ENCODE measurements at places on chromosomes 1 and 21.
A peak's percentile ranks its signal among the peaks of the same experiment; 100 is the strongest.

GRCh38 chr1:57327336-57327735 is 96.5 kb downstream of the DAB1 start:
- DNase-seq = no peak

GRCh38 chr1:79711001-79711431 is 704.5 kb upstream of the ADGRL4 start:
- DNase-seq = no peak

GRCh38 chr1:97901017-97901658 is 19.7 kb downstream of the DPYD start:
- DNase-seq = no peak

GRCh38 chr1:119007670-119008482 is 19.7 kb upstream of the TBX15 start:
- DNase-seq = no peak

GRCh38 chr1:225380691-225381090 is 47.1 kb downstream of the LBR start:
- no peak for DNase-seq

DNA sequence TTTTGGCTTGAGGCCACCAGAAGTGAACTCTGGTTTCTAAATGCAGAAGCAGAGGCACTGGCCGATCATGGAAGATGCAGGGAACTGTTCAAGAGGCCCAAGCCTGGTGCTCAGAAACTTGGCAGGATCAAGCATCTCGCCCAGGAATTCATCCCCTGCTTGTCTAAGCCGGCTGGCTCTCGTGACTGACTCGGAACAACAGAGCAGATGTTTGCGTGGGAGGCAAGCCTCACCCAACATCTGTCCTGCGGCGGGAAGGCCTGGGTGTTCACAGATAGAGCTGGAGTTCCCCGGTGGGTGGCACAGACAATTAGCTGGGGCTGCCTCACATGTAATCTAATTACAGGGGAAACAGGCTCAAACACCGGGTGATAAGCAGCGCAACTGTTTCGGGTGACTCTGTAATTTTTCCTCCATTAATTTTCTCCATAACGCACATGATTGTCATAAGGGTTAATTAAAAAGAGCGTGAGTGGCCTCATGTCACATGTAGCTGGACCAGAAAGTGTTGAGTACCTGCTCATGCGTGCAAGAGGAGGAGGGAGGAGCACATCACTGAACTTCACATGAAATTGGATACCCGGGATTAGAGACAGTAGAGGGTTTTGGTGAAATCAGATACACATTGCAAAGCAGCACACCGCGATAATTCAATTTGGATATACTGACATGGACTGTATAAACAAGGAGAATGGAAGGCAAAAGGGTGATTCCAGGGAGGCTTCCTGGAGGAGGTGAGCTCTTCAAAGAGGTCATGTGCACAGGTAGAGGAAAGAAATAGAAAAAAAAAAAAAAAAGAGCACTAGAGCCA is 180.0 kb downstream of the ETS2 start:
- DNase-seq = no peak

GRCh38 chr1:9128520-9129265 is at the start of gene GPR157:
Gene GPR157, minus strand, starts transcription at chr1:9129102. Its CDS starts 75 bp downstream, at chr1:9129027.
- peak; percentile 69 for DNase-seq

GRCh38 chr1:31782421-31783410 is 18.6 kb upstream of the ADGRB2 start:
- no peak for DNase-seq

DNA sequence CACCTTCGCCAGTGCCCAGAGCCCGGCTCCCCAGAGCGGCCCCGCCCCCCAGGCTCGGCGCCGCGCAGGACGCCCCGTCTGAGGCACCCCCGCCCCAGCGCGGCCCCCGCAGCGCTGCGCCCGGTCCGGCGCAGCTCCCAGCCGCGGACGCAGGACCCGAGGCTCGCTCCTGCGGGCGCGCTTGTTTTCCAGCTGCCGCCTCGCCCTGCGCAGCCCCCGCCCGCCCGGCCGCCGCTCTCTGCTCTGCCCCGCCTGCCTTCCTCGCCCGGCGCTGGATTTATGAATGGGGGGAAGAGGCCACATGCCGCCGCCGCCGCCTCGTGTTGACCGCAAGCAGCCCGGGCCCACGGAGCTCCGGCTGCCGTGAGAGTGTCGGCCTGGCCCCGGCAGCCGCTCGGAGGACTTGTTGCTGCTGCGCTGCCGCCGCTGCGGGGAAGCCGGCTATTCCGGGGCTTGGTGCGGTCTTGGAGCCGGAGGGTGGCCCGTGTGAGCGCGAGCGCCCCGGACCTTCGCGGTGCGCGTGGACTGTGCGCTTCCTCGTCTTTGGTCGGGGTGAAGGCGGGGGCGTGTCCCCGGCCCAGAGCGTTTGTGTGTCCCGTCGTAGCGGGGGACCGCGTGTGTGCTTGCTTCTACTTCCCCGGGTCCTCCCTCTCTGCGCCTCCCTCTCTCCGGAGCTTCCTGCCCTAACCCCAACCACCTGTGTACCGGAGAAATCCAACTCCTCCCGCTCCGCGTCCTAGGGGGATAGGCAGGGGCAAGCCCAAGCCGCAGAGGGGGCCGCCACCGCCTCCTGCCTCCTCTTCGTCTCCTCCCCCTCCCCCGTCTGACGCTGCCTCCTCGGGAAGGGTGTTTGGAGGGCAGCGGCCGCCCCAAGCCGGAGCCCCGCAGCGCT is 736 bp downstream of the KCNC4 start:
- DNase-seq = no peak

- no peak for DNase-seq
Measured at GRCh38 chr21:29218749-29219148, 80.0 kb upstream of the BACH1 start.

DNA sequence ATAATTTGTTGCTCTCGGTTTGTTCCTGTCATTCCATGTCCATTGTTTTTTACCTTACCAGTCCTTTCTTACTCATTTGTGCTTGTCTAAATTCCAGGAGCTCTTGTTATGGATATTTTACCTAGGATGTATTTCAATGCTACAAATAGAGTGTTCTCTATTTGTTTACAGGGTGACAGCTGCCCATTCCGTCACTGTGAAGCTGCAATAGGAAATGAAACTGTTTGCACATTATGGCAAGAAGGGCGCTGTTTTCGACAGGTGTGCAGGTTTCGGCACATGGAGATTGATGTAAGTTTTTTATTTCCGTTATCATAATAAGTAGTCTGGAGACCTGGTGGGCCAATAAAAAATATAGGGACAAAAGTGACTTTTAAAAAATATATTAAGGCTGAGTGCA is 23.0 kb downstream of the ZBED6 start:
- DNase-seq = no peak

DNA sequence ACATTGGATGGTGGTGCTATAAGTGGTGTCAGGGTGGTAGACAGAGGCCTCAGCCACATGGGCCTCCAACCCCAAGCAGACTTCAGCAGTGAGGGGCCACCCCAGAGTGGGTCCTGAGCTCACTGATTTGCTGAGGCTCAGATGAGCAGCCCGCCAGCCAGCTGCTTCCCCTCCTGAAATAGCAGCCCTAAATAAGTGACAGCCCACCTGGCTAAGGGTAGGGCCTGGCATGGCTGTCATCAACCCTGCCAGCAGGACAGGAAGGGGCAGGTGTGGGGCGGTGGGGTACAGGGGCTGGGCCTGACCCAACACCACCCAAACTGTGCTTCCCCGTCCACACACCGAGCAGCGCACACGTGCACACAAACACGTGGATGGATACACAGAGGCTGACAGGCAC is 79.3 kb downstream of the GRIK3 start:
- DNase-seq = no peak

- no peak for DNase-seq
Measured at GRCh38 chr1:42949312-42950115, 9.2 kb downstream of the SLC2A1 start.

DNA sequence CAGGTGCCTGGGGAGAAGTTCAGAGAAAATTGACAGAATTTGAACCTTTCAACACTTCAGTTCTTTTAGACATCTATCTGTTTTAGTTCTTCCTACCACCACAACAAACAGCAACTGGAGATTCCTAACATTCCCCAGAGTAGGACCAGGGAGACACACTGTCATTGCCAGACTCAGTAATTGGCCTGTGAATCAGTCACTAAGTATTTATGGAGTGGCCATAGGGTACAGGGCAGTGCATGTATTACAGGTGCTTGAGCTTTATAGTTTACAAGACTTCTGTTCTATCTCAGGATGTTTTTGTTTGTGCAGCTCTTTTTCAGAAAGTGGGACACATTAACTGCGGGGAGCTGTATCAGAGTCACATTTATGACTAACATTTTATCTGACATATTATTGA is 1.7 kb downstream of the CDC14A start:
- DNase-seq = no peak

DNA sequence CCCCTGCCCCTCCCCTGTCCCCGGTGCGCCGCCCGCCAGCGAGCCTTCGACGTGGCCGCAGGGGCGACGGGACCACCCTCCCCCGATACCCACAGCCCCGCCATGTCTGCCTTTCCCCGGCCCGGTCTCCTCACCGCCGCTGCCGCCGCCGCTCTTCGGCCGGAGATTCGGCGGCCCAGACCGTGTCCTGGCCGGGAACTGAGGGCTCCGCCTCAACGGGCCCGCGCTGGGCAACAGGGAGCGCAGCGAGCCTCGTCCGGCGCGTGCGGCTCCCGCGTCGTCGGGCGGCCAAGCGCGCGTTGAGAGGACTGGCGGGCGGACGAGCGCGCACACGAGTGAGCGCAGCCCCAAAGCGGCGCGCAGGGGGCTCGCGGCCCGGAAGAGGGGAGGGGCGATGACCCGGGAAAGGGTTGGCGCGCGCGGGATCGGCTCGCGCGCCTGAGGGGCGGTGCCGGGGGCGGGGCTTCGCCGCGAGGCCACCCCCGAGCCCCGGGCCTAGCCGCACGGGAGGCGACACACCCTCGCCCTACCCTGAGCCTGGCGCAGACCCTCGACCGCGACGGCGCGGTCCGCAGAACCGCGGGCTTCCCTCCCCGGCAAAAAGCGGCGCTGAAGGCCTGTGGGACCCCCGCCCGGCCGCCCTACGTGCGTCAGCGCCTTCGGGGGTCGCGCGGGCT is at the start of gene BTG3:
Gene BTG3 (minus strand): TSS at position 337 of the 677 bp plus-strand sequence. CDS start 3,757 bp downstream, outside the sequence.
- DNase-seq = peak; percentile 66

DNA sequence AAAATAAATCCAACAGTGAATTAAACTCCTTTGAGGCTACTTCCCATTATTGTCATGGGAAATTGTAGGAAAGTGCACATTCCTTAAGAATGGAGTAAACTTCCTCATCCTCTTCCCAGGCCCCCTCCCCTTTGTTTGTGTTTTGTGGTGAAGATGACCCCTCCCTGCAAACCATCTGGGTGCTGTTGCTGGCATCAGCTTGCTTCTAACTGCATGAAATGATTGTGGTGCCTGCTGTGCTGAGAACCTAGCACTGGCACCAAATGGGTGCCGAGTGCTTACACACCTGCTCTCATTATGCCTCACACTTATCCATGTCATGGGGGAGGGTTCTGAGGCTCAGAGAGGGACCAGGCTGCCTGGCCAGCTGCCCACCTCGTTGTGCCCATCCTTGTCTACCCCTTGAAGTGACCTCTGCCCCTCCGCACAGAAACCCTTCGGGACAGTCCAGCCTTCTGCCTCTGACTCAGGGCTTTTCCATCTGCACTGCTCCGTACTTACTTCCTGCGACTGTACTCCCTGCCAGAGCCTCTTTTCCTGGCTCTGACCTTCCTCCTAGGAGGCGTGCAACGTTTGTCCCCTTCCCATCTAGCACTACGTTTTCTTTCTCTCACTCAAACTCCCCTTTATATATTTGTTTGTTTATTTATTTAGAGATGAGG is 30.6 kb downstream of the CAPN2 start:
- DNase-seq = no peak

GRCh38 chr1:1167398-1167821 is 6.3 kb upstream of the TTLL10 start:
- DNase-seq = no peak

GRCh38 chr1:87973896-87974295 is 645.2 kb downstream of the LMO4 start:
- no peak for DNase-seq

DNA sequence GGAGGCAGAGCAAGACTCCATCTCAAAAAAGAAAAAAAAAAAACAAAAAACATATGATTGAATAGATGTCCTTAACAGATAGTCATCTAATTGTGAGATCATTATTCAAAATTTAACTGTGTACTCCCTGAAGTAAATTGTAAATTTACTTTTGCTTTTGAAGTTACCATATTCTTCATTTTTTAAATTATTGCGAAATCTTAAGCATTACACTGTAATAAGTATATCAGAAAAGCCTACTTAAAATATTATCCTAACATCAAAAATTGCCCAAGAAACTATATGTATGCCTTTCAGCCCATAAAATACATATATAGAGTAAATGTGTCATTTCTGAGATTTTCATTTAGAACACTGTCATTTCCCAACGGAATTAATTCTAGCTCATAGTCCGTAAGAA is 91.9 kb downstream of the AK5 start:
- DNase-seq = no peak

GRCh38 chr1:197850918-197851317 is 51.5 kb upstream of the C1orf53 start:
- no peak for DNase-seq

DNA sequence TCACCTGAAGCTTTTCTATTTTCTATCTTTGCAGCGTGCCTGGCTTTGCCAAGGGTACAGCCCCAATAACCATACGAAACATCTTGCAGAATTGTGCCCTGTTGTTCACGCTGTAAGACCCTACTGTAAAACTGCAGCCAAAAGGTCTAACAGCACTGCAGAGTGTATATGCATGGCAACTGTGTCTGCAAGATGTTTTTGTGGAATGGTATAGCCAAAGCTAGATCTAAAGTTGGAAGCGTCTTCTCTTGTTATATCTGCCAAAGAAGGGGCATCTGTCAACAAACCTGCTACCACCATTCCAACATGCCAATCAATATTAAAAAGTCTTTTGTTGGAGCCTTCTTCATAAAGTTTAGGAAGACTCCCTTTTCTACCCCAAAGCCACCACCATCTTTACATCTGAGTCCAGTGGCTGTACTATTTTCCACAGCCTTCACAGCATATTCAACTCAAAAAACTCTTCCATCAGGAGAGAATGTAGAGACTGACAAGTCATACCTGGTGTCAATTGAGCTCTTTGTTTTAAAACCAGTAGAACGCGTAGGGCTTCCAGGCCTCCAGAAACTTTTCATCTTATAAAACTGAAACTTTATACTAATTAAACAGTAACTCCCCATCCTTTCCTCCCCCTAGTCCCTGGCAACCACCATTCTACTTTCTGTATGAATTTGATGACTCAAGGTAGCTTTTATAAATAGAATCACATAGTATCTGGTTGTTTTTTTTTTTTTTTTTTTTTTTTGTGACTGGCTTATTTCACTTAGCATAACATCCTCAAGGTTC is 40.0 kb downstream of the ZSCAN20 start:
- no peak for DNase-seq

DNA sequence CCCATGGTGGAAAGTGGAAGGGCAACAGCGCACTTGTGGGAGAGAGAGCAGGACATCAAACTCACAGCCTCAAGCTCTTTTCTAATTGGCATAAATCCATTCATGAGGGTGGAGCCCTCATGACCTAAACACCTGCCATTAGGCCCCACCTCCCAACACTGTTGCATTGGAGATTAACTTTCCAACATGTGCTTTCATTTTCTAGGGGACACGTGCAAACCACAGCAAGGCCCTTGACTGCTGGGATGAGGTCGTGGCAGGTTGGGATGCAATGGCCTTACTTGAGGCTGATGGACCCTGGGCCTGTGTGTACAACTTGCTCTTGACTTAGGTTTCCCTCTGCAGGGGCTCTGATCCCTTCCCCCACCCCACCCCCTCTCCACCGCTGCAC is 35.9 kb upstream of the NEK2 start:
- DNase-seq = no peak

GRCh38 chr1:61606448-61607312 is 118.3 kb downstream of the TM2D1 start:
- no peak for DNase-seq

- DNase-seq = no peak
Measured at GRCh38 chr1:244917073-244917670, 52.8 kb upstream of the HNRNPU start.

GRCh38 chr1:223364685-223365382 is 858 bp upstream of the SUSD4 start:
- no peak for DNase-seq

All from stimulated activated CD8-positive, alpha-beta memory T cell treated with anti-CD3 and anti-CD28 coated beads, Interleukin-15, amount 100 ng/mL, for 24 hours (primary cell).